ENCODE measurements at places on chromosomes 12 and 14.
A peak's percentile ranks its signal among the peaks of the same experiment; 100 is the strongest.

- peak; percentile 25 for DNase-seq
Measured at GRCh38 chr12:93094988-93095737, 166.1 kb upstream of the EEA1 start.

DNA sequence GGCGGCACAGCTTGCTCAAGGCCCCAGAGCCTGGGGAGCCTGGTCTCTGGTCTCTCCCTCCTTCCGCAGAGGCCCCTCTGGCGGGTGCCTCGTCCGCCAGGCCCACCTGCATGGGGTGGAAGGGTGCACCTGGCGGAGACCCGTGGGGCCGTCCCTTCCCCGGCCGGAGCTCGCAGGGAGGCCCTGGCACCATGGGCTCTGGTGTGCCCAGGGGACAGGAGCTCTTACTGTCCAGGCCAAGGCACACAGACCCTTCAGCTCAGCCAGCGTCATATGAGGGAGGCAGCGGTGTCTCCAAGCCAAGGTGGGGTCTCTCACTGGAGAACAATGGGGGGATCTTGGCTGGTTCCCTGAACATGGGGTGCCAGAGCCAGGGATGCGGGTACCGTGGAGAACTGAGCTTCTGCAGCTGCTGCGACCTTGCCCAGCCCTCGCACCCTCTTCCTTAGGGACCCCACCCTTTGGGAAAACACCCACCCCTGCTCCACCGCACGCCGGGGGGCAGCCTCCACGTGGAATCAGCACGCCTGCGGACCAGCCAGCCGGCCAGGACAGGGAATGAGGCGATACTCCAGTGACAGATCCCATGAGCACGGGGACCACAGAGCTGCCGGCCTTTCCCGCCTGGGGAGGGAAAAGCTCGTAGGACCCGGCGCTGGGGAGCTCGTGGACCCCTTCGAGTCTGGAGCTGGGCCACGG is 25.7 kb upstream of the GALNT9 start:
- no peak for DNase-seq

GRCh38 chr14:96599076-96599475 is 96.9 kb downstream of the PAPOLA start:
- DNase-seq, result no peak

GRCh38 chr14:79668951-79669350 is 542.4 kb downstream of the DIO2 start:
- DNase-seq, result no peak

DNA sequence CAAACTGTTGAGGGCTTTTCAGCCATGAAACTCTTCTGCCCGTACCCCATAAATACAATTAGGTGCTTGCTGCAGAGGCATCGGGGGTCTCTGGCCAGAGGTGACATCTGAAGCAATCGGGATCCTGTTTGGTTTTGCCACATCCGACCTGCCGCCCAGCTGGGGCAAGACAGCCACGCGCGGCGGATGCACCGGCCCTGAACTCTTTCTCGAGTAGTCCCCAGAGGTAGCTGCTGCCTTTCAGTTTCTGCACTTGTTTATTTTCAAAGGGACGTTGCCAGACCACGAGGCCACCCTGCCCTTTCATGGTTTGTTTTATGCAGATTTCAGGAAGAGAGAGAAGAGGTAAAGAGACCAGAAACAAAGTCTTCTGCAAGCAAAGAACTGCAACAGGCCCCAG is 10.6 kb upstream of the MLXIP start:
- DNase-seq, result peak; percentile 59

- no peak for DNase-seq
Measured at GRCh38 chr12:96424601-96425000, 24.4 kb upstream of the CDK17 start.

- DNase-seq, result no peak
Measured at GRCh38 chr14:42921901-42922300, 1315.2 kb downstream of the LRFN5 start.

DNA sequence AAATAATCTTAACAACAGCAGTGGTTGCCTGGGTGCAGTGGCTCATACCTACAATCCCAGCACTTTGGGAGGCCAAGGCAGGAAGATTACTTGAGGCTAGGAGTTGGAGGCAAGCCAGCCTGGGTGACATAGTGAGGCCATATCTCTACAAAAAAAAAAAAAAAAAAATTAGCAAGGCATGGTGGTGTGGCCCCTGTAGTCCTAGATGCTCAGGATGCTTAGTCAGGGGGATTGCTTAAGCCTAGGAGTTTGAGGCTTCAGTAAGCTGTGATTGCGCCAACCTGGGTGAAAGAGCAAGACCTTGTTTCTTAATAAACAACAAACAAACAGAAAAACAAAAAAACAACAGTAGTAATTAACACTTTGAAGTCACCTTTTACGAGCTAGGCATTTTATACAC is 642 bp upstream of the ACSM4 start:
- DNase-seq, result no peak

GRCh38 chr12:62372134-62372533 is 94.5 kb upstream of the MON2 start:
- no peak for DNase-seq

- no peak for DNase-seq
Measured at GRCh38 chr12:4645023-4645422, 3.8 kb downstream of the AKAP3 start.

GRCh38 chr12:19561411-19561961 is 122.2 kb downstream of the AEBP2 start:
- DNase-seq, result no peak

GRCh38 chr14:22487941-22488340 is 101.1 kb downstream of the DAD1 start:
- no peak for DNase-seq

DNA sequence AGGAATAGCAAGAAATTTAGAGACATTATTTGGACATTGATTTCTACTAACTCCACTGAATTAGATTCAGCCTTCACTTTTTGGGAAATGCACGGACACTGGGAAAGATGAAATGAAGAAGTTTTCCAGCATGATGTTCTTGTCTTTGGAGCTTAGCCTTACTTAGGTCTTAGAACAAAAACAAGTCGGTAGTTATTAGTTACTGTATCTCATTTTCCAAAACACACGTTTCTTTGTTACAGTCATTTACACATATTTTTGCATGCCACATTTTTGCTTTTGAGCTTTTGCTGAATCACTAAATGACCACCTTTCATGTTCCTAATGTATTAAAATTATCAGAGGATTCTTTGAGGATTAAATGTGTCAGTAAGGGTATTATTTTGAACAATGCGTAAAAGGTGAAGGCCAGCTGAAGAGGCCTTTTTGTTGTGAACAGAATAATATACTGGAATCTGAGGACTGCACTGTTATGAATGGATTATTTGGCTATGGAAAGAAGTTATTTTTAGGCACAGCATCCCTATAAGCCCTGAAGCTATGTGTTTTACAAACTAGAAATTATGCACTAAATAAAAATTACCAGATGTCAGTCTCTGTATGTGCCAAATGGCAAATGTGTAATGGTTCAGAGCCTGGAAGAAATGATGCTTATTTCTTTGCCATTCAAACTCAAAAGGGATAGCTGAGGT is 138.2 kb downstream of the SRGAP1 start:
- DNase-seq, result no peak
